Activated CD4-positive, alpha-beta T cell treated with anti-CD3 and anti-CD28 coated beads for 4 hours (primary cell): ENCODE measurements at places on chromosomes 16 and 17.
A peak's percentile ranks its signal among the peaks of the same experiment; 100 is the strongest.

DNA sequence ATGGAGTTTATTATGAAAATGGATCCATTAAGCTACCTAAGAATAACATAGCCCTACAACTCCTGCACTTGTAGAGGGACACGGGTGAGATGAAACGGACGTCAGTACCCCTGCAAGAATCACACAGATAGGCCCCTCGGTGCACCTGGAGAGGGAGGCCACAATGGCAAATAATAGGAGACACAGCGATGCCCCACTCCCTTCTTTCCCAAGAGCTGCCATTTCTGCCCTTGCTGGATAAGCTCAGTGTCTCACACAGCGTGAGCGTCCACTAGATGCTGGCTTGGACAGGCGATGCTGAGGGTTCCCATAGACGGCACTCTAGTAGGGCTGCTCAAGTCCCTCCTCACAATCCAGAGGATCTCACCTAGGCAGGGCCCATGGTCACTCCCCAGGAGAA lies 67.8 kb downstream of the ADCY9 start:
- no peak for DNase-seq

GRCh38 chr16:75070012-75070841 lies 46.4 kb downstream of the LDHD start:
- no peak for DNase-seq

DNA sequence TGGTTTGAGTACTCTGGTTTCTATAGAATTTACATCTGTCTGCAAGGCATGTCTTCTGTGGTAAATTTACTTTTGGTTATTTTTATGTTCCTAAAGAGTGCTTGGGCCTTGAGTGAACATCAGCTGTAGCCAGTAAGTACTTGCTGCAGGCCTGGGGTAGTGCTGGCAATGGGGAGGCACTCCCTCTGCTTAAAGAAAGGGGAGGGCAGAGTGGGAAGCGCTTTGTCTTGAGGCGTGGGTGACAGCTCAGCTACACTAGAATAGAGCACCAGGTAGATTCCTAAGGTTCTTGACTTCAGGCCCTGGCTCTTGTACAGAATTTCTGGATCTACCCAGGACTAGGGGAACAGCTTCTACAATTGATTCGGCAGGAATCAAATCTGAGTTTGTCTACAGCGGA lies 50.6 kb downstream of the MPHOSPH6 start:
- DNase-seq = no peak

DNA sequence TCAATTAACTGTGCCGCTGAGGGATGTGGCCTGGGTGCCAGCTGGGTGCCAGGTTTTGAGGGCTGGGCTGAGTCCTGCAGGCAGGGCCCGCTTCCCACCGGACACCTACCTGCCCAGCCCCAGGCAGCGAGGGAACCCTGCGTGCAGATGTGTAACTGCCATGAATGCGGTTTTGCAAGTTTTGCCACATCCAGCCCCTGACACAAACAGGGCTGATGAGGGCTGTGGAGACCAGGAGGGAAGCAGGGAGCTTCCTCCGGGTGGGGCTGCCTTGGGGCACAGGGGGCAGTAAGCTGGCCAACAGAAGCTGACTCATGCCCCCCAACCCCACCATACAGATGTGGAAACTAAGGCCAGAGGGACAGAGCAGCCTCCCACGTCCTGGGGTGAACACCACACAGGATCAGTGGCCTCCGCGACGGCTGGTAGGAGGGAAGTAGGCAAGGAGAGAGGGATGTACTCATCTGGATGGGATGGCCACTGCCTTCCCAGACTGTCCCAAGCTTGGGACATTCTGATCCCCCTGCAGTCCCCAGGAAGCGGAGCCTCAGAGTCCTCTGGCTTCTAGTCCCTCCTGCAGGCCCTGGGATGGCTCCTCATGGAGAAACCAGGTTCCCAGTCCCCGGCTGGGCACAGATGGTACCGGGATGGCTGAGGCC lies 1.6 kb downstream of the UBALD1 start:
- no peak for DNase-seq

GRCh38 chr16:78192734-78193488 lies 93.5 kb downstream of the WWOX start:
- no peak for DNase-seq

GRCh38 chr17:41799366-41799765 lies 12.4 kb downstream of the P3H4 start:
- no peak for DNase-seq

- DNase-seq = no peak
Measured at GRCh38 chr16:71339236-71340171, 19.0 kb upstream of the CALB2 start.

DNA sequence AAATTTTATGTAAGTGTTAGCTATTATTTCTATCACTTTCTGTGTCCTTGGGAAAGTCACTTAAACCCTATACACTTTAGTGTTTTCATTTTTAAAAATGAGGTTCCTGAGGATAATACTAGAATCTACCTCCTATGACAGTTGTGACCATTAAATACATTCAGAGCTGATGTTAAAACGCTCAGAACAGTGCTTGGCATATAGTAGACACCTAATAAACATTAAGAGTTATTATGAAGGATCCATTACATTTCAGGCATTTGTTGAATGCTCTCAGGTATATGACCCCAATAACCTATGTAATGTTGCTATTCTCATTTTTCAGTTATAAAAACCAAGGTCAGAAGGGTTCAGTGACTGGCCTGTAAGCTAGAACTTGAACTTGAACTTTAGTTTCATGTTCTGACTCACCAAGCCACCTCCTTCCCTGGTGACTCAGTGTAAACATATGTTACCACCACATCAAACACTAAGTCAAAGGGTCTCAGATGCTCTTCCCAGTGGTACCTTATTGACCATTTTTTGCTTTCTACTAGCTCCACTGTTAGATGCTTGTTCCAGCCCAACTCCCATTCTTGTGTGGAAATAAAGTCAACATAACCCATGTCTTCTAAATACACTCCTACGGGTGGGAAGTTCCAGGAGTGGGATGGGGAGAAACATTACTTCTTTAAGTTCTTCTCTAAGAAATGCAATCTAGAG lies 47.6 kb downstream of the HSD17B2 start:
- no peak for DNase-seq

GRCh38 chr17:56452461-56452860 lies 141.0 kb upstream of the NOG start:
- no peak for DNase-seq

GRCh38 chr16:48126801-48127644 lies 28.8 kb downstream of the ABCC12 start:
- DNase-seq = no peak

DNA sequence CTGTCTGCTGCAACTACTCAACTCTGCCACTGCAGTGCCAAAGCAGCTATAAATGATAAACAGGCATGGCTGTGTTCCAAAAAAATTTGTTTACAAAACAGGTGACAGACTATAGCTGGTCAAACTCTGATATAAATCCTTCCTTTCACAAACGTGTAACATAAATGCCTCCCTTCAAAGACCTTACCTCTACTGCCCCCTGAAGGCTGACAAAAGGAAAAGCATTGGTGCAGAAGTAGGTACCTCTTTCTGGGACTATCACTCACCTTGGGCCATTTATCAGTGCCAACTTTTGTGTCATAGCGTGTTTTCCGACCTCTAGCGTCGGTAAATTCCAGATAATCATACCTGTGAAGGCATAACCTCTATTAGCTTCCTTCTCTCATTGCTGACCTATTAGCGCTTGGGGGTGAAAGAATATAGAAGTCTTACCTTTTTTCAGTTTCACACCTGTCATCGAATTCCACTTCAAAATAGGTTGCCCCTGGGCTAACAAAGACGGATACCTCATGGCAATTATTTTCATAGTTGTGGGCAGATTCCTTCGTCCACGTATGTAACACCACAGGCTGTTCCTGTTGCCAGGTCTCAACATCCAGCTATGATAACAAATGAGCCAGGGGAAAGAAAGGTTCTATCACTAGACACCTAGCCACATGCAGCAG lies 67.9 kb downstream of the ZZEF1 start:
- no peak for DNase-seq

DNA sequence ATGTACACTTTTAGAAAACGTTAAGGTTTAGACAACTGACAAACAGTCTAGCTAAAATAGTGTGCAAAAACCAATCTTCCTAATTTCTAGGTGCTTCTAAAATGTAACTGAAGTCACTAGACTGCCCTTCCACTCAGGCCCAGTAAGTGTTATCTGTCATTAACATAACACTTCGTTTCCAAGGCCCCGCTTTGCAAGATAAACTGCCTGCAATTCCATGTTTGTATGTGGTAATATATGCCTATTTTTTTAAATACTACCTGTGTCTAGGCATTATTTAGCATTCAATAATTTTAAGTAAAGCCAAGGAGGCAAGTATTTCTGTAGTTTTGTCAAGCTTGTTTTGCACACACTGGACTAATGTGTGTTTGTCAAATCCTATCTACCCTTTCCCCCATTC lies 3.2 kb downstream of the USP32 start:
- DNase-seq = no peak

- DNase-seq = no peak
Measured at GRCh38 chr17:39400547-39401411, 647 bp downstream of the FBXL20 start.

DNA sequence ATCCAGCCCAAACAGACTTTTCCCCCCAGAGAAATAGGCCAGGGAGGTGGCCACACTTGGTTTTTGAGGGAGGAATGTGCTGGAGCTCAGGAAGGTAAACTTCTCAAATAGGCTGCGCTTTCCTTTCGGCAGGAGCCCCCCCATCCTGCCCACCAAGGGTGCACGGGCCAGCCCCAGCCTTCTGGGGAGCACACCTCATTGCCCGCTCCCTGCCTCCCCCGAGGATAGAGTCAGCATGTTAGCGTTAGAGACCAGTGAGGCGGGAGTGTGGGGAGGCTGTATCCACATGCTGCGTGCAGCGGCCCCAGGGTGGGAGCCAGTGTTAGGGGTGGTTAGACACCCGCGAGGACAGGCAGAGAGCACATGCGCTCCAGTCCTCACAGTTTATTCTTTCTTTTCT lies 42.3 kb downstream of the PIPOX start:
- DNase-seq = no peak

DNA sequence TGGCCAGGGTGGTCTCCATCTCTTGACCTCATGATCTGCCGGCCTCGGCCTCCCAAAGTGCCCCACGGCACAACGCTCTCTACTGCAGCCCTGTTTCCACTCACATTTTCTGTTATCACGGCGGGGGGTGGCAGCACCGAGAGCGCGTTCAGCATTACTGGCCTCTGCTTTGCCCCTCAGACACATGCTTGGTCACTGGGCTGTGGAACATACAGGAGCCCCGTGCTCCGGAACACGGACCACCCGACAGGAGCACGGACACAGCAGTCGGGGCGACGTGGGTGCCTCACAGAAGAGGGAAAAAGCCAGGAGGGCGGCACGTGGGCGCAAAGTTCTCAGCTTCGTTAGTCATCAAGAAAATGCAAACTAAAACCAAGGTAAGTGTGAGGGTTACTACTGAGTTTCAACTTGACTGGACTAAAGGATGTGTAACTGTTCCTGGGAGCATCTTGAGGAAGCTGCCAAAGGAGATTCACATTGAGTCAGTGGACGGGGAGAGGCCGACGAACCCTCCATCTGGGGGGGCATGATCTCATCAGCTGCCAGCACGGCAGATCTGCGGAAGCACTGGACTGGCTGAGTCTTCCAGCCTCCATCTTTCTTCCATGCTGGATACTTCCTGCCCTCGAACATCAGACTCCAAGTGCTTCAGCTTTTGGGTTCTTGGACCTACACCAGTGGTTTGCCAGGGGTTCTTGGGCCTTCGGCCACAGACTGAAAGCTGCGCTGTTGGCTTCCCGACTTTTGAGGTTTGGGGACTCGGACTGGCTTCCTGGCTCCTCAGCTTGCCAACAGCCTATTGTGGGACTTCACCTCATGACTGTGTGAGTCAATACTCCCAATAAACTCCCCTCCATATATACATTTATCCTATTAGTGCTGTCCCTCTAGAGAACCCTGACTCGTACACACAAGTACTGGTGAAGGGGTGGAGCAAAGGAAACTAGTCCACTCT lies 106.8 kb downstream of the ZNF778 start:
- DNase-seq = peak; percentile 40

DNA sequence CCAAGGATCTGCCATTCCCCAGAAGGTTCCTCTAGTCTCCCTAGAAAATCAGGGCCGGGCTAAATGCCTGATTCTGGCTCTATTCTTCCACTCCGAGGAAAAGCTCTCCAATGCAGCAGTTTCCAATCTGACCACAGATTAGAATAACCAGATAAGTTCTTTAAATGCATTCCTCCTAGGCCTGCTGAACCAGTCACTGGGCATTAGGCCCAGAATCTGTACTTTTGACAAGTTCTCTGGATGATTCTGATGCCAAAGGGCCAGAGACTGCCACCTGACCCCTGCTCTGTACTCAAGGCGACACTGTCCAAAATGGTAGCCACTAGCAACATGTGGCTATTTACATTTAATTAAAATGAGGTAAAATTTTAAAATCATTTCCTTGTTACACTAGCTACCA lies 22.3 kb downstream of the MAP3K14 start:
- DNase-seq = no peak

GRCh38 chr17:44010966-44011647 lies 3.7 kb downstream of the TMEM101 start:
- no peak for DNase-seq

DNA sequence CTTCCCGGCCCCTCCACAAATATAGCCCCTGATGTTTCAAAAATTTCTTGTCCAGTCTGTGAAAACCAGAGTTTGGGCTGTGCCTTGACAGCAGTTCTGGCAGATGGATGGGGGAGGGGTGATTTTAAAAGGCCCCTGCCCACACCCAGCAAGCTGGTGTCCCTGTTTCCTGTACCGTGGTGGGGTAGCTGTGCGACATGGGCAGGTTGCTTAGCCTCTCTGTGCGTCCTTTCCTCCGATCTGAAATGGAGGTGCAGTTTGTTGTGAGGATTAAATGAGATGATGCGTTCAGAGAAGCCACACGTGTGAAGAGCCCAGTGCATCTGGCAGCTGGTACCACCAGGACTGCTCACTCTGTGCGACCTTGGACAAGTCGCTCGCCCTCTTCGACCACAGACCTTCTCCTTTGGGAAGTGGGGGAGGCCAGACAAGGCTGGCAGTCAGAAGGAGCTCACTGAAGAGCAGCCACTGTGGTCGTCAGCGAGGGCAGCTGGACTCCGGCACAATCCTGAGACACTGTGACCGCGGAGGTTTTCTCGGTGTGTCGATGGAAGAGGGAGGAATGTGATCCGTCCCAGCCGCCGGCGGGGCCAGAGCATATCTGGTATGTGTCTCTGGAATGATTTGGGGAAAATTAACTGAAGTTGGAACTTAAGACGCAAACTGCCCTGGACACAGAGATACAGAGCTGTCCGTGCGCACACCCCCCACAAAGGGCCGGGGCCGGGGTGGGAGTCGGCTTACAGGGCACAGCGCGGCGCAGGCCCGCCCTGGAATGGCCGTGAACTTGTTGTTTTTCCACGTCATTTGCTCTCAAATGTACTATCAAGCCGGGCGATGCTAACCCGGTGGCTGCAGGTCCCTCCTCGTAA lies 721 bp upstream of the WFIKKN2 start:
- no peak for DNase-seq

DNA sequence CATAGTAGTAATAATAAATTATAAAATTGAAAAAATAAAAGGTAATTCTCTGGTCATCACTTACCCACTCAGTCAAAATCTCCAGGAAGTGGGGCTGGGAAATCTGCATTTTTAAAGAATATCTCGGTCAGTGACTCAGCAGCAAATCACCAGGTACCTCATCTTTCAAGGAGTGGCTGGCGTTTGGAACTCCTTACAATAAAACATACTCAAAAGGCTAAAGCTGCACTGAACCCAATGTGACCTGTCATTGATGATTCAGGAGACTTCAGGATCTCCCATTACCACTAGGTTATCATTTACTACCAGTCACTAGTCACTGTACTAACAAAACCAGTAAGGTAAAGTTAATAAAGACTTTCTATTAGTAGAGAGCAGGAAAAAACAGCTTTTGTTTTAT lies 21.5 kb upstream of the RFFL start:
- no peak for DNase-seq
